PC-9 (cell line): ENCODE measurements at places on chromosomes 2 and 18. TPM values are rescaled to one million over a fixed set of nuclear protein-coding genes. Genes with fewer than 3 reads are reported as not detected.

GRCh38 chr2:234873828-234874173, 78.0 kb upstream of the SH3BP4 start:
- no peak overlapping the region for H3K27ac ChIP-seq
- no peak for DNase-seq
- no peaks in the 10 kb centered on the region for H3K27me3 ChIP-seq
- no peaks in the 10 kb centered on the region for H3K36me3 ChIP-seq
- peaks cover 5% of the 10 kb centered on the region for H3K4me1 ChIP-seq
- H3K4me3 ChIP-seq, result no peak overlapping the region

The SMCHD1 gene
- 44.9 and 73.7 TPM in 2 replicates for total RNA-seq

GRCh38 chr18:58385472-58385871, 243.4 kb downstream of the ALPK2 start:
- H3K4me1 ChIP-seq, result no peaks in the 10 kb centered on the region
- no peaks in the 10 kb centered on the region for H3K27me3 ChIP-seq
- H3K36me3 ChIP-seq, result peaks cover 41% of the 10 kb centered on the region
- DNase-seq, result no peak
- H3K4me3 ChIP-seq, result no peak overlapping the region

DNA sequence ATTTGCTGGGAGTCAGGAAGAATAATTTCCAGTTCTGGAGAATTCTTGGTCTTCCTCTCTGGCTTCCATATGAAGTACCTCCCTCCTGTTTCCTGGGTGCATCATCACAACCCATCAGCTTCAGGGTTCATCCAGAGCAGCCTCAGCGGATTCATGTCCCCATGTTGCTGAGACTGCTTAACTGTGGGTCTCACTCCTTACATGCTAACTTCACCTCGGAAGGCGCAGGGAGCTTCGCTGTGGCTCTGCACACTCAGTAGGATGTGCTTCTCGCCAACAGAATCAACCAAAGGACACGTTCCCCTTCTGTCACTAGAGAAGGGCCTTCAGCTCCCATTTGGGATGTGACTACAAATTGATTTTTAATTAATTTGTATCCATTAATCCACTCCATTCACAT, 24.2 kb downstream of the FBLN7 start:
- H3K4me1 ChIP-seq, result no peaks in the 10 kb centered on the region
- H3K36me3 ChIP-seq, result no peaks in the 10 kb centered on the region
- no peak for DNase-seq
- H3K27me3 ChIP-seq, result no peaks in the 10 kb centered on the region
- no peak overlapping the region for H3K4me3 ChIP-seq
- no peak overlapping the region for H3K27ac ChIP-seq

GRCh38 chr2:75489721-75490120, 71.0 kb downstream of the EVA1A start:
- no peak overlapping the region for H3K27ac ChIP-seq
- DNase-seq, result no peak
- H3K4me1 ChIP-seq, result no peaks in the 10 kb centered on the region
- H3K4me3 ChIP-seq, result no peak overlapping the region
